DMS153 (cell line): ENCODE measurements at places on chromosomes 2 and 18.

DNA sequence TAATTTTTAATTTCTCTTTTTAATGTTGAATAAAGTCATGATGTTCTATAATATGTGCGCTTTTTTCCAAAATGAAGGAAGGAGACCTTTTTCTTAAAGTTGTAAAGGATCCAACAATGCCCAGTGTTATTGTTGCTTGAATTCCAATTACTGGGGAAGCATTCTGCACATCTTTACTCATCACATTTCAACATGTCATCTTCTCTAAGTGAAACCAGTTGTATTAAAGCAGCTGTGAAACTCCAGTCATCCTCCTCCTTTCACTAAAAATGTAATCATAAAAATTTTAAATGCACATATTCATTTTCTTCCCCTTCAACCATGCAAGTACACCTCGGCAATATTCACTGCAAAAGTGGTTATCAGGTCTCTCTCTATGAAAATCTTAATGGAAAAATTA, 722.7 kb downstream of the TSN start:
- DNase-seq: no peak

DNA sequence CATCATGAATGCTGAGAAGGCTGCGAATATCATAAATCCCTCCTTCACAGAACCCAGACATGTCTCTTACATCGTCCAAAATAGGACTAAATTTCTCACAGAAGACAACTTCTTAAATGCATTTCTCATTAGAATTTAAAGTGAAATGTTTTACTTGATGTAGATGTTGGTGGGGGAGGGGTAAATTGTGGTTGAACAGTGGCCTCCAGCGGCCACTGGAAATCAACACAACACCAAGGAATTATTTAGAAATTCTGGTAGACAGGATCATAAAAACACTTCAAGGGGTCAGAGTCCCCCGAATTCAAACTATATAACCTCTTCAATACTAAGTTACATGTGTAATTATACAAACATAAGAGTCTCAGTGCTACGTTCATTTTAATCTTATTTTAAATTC, 135.9 kb downstream of the ABCA12 start:
- DNase-seq: peak; percentile 48

GRCh38 chr2:55164534-55165480, 67.3 kb downstream of the CLHC1 start:
- no peak for DNase-seq

GRCh38 chr2:79393806-79394484, 118.9 kb upstream of the CTNNA2 start:
- peak; percentile 80 for DNase-seq

DNA sequence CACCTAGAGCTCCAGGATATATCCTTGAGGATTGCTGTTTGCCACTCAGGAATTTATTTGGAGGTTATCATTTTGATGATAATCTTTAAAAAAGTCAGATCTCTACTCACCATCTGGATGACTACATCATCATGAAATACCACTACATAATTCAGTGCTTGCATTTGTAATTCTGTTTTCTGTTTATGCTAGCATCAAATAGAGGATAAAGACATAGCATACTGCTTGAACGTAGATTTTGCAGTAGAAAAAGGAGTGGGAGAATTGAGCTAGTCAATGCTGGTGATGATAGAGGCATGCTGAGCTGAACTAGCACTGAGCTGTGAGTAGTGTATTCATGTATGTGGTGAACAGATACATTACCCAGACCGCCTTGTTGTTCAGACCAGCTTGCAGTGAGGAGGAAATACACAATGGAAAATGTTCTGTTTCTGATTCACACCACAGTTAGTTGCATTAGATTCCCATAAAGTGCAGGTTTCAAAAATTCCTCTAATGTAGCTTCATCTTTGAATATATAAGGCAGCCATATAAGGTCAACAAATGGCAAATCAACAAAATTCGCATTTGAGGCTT, 68.8 kb upstream of the CDC42EP3 start:
- DNase-seq: no peak

GRCh38 chr2:45962177-45962921, 310.9 kb downstream of the PRKCE start:
- DNase-seq: no peak

GRCh38 chr18:21930177-21930576, 189.6 kb downstream of the MIB1 start:
- no peak for DNase-seq

GRCh38 chr18:47343291-47343690, 91.8 kb upstream of the SKOR2 start:
- no peak for DNase-seq

GRCh38 chr2:25320077-25320476, 21.6 kb downstream of the DNMT3A start:
- DNase-seq: no peak

DNA sequence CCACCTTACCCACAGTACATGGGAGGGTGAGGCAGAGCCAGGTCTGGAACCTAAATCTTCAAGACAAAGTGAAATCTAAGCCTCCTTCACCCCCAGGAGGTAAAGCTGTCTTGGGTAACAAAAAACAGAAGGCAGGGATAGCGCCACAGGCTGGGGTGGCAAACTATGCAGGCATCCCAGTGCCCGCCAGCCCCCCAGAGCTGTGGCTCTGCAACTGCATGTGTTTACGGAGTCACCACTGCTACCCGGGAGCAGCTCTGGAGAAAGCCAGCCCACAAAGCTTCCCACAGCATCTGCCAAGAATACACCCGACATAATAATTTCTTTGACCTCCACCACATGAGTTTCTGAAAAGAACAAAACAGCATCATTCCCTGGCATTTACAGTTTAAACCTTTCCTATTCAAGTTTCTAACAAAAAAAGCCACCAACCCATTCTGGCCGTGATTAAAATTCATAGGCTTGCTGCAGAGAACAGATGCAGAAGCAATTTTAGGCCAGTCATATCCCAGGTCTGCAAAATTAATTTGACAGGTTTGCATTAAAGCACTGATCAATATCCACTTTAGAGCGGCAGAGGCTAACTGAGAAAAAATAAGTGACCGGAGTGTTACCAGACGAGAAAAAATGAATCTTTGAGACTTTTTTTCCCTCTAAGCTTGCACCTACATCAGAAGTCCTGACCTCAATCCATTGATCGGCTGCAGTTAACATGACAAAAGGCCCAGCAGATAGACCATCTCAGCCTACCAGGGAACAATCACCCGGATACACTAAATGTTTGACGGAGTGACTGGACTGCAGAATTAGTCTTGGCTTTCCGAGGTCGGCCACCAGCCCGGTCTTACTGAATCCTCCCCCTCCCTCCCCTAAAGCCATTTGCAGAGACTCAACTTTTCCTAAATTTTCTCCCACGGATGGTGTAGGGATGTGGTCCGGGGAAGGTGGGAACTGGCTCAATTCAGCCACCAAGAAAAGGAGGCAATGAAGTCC, 309.6 kb upstream of the SKOR2 start:
- no peak for DNase-seq

GRCh38 chr2:77484026-77484425, 38.1 kb downstream of the LRRTM4 start:
- DNase-seq: no peak
